GM18507 (cell line): ENCODE measurements at places on chromosomes 4 and X.

DNA sequence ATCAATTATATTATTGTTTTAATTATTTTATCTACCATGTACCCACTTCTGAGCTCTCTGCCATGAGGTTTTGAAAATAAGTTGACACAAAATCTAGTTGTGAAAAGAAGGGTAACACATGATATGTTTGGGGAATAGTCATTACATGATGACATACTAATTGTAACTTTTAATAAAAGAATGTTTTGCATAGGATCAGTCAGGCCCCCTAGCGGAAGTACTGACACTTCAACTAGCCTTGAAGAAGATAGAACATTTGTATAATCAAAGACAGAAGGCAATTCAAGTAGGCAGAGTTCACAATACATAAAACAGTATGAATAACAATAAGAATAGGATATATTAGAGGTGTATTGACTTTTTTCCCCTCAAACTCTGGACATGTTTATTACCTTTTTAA is 1191.0 kb upstream of the AGA start:
- DNase-seq, result no peak

- DNase-seq, result no peak
Measured at GRCh38 chr4:25423548-25423947, 46.5 kb downstream of the ANAPC4 start.

DNA sequence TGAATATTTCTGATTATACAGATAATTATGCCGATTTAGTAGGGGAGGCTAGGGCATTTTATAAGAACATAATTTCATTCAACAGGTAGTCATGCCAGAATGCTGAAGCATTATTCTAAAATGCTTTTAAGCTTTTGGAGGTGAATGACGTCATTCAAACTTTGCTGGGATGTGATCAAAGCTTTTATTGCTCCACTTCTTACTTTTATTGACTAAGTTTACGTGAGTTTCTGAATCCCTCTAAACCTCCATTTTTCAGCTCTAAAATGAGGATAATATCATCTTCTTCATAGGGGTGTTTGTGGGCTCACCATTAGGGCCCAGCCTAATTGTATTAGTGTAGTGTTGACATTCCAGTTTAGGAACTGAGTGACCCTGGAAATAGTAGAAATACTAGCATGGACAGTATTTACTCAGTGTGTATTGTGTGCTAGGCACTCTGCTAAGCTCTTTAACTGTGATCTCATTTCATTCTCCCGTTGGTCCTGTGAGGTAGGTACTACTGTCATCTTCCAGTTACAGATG is 3.0 kb downstream of the WWC2 start:
- no peak for DNase-seq

- no peak for DNase-seq
Measured at GRCh38 chr4:182354867-182355266, 111.7 kb downstream of the TENM3 start.

GRCh38 chr4:64251781-64252180 is 157.5 kb downstream of the TECRL start:
- DNase-seq, result no peak

DNA sequence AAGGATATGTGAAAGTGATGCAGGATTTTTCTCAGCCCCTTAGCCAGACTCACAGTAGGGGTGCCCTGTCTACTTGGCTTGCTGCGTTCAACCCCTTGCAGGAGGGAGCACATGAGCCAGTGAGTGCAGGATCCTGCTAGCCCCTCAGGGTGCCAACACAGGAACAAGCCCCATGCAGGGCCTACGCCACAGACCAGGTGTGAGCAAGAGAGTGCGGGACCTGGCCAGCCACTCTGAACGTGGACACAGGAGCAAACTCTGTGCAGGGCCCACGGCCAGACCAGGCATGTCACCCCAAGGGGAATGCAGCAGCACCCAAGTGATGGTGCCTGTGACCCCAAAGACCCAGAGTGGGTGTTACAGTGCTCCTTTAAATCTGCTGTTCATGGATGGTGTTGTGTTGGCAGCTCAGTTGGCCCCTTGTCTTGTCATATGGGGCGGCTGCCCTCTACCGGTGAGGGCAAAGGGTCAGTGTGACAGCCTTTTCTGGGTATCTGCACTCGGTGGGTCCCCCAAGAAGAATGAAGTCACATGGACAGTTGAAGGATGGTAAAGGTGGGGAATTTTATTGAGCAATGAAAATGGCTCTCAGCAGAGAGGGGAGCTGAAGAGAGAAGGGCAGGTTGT is 188.4 kb upstream of the MAOA start:
- no peak for DNase-seq

GRCh38 chrX:9205599-9206223 is 171.8 kb upstream of the FAM9B start:
- no peak for DNase-seq

GRCh38 chrX:94633237-94633636 is 959.2 kb downstream of the FAM133A start:
- DNase-seq, result no peak

DNA sequence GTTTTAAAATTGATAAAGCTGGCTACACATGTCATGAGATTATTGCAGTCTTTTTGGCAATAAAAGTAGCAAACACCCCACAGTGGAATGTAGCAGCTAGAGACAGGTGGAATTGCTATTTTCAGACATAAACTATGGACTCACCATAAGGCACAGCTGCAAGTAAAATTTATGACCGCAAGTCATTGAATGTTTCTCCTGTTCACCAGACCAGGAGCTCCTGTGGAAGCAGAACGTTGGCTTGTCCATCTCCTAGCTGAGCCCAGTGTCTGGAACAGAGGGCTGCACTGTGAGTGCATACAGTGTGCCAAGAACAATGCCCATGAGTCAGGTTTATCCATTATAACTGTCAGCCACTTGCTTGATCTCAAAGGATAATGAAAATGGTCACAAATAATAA is 538.2 kb downstream of the INPP4B start:
- no peak for DNase-seq

- DNase-seq, result no peak
Measured at GRCh38 chr4:103996064-103996463, 276.3 kb upstream of the TACR3 start.

- DNase-seq, result no peak
Measured at GRCh38 chr4:83712890-83713289, 177.0 kb downstream of the GPAT3 start.

DNA sequence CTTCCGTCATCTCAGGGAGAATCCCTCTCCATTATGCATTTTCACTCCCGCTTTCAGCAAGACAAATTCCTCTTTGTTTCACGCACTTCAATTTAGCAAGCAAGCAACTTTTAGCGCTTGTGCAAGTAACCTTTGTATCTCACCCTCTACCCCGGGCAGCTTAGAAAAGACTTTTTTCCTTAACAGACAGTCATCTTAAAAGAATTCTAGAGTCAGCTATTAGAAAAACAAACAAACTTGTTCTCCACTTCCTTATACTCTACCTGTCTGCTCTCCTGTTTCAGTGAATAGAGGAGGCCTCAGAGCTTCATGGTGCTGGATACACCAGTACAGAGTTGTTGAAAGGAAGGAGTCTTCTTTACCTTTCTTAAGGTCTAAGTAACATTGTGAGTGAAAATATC is 12.1 kb downstream of the TIGD2 start:
- DNase-seq, result no peak

- DNase-seq, result no peak
Measured at GRCh38 chrX:149568701-149569296, 18.5 kb downstream of the MAGEA9B start.

DNA sequence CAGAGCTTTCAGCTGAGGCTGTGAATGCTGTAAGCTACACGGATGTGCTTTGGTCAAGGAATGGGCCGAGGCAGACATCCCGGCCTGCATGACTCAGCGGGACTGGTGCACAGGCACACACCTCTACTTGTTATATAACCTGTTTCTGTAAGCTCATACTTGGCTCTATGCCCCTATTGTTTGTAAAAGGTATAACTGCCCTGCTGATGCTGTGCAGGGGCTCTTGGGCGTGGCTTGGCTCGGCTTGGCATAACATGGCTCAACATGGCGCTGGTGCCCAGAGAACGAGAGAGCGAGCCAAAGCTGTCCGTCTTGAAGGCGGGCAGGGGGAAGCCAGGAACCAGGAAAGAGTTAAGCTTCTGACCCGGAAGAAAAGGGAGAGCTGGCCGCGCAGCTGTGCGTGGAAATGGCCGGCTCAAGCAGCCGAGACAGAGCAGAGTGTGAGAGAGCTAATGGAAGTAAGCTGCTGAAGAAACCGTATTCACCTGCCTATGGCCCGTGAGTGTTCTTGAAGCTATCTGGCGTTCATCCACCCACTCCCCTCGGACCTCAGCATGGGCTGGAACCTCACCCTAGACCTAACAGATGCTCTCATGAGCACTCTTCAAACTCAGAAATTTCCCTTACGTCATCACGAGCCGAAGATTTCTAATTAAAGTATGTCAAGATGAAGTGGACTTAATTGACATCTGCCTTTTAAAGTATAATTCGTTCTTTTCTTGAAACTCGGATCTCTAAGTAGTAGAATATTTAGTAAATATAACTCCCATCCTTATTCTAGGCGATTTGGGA is 286.3 kb upstream of the AGA start:
- no peak for DNase-seq

- DNase-seq, result no peak
Measured at GRCh38 chrX:19870710-19871490, 16.5 kb downstream of the SH3KBP1 start.

DNA sequence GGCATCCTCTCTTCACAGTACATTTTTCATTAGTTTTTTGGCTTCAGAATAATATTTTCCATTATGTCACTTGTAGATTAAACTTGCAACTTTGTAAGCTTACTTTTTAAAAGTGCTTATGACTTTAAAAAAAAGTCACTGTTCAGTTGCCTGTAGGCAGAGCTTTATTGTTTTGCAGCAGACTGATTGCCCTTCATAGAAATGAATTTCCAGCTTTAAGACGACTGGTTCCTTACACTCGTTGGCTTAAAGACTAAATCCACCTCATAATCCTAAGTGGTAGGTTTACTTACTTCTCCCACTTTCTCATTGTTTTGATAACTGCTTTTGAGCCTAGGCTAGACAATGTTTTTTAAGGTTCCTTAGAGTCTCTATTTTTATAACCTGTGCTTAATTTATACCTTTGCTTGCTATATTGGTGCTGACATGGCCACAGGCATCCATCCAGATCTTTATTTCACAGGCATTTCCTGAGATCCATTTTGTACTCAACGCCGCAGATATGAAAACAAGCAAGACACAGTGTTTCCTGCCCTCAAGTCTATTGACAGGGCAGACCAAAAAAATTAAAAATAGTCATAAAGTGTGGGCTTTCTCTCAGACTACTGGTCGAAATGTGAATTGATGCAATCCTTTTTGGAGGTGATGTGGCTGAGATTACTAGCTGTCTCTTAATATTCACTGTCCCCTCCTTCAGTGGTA is 12.6 kb upstream of the IL13RA2 start:
- DNase-seq, result no peak

- no peak for DNase-seq
Measured at GRCh38 chr4:10750714-10751113, 66.1 kb upstream of the CLNK start.
